ENCODE measurements at places on chromosomes 1 and 21. TPM values are rescaled to one million over a fixed set of nuclear protein-coding genes. Genes with fewer than 3 reads are reported as not detected.

CFAP45 gene
- total RNA-seq = 1.6 TPM

NBPF10 gene
- total RNA-seq = 2.0 TPM

TRIM58 gene
- 0.45 TPM for total RNA-seq

NBPF20 gene
- 0.55 TPM for total RNA-seq

RGSL1 gene
- total RNA-seq = not detected

GRCh38 chr1:8154621-8155052 is 128.5 kb upstream of the ERRFI1 start:
- no peak for DNase-seq

DNA sequence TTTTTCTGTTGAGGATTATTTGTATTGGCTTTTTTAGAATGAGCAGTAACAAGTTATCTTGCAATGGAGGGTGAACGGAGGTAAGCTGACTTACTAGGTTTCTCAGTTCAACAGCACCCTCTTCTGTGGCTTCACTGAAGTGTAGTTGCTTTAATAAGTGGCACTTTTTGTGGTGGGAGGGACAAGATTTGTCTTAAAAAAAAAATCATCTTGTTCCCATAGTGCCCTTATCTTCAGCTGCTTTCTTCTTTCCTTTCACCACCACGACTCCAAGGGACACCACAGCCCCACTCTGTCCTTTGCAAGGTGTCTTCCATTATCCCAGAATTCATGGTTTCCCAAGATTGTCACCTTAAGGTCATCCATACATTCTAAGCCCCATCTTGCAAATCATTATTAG is 92.9 kb downstream of the PIGK start:
- DNase-seq = no peak

- no peak for DNase-seq
Measured at GRCh38 chr21:35070436-35070835, 21.3 kb upstream of the RUNX1 start.

Measured in activated CD8-positive, alpha-beta memory T cell treated with anti-CD3 and anti-CD28 coated beads, Interleukin-2, amount 10 ng/mL, durations not matched to agents 7 days and 5 days (primary cell).